Stimulated activated CD4-positive, alpha-beta T cell treated with anti-CD3 and anti-CD28 coated beads, Interleukin-1b, Interleukin-23, amount 100 ng/mL, for 1 hour (primary cell): ENCODE measurements at places on chromosomes 11 and 22.

GRCh38 chr11:86784241-86784681 lies 16.1 kb upstream of the PRSS23 start:
- no peak for DNase-seq

GRCh38 chr11:34091825-34092224 lies 13.6 kb upstream of the NAT10 start:
- no peak for DNase-seq

DNA sequence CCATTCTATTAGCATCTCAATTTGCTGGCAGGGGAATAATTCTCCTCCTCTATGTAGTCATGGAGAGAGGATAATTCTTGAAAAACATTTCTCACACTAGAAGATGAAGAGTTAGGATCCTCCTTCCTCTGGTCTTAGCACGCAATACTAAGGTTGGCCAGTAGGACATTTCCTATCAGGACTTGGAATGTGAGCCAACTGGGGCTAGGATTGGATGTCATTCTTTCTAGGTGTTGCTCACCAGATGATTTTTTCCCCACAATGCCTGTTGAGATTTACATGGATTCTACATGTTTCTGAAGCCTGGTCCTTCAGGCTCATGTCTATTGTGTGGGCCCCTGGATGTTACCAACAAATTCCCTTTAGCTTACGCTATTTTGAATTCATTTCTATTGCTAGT lies 28.0 kb downstream of the SLN start:
- no peak for DNase-seq

- DNase-seq, result no peak
Observed at GRCh38 chr11:126793596-126793995, 207.0 kb downstream of the KIRREL3 start.

GRCh38 chr22:35697142-35697541 lies 20.5 kb upstream of the APOL5 start:
- no peak for DNase-seq

DNA sequence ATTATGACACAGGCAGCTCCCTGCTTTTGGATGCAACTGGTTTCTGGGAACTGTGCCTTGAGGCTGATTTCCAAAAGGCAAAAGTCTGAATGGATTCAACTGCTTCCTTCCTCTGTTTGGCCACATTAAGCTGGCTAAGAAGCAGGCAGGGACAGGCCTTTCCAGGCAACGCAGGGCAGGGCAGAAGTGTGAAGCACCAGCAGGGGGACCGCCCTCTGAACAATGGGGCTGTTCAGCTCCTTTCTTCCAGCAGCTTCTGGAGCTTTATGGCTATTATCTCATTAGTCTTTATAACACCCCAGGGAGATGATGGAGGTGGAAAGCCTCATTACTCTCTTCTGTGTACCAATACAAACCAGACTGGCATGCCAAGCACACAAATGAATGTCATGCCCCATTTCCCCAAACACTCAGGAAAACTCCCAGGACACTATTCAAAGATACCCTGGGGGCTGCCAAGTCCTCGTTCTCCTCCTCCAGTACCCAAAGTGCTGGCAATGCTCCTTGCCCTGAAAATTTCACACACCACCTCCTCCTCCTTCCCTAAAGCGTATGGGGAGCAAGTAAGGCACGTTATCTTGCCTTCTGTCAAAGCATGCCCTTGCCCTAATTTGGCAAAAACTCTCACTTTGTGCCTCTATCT lies 21.3 kb downstream of the MORC2 start:
- no peak for DNase-seq

GRCh38 chr11:17772704-17773600 lies 38.4 kb downstream of the KCNC1 start:
- DNase-seq, result no peak

- DNase-seq, result no peak
Observed at GRCh38 chr11:130439160-130439519, 9.3 kb upstream of the ADAMTS15 start.

GRCh38 chr11:102576350-102576749 lies 45.8 kb upstream of the MMP7 start:
- no peak for DNase-seq

DNA sequence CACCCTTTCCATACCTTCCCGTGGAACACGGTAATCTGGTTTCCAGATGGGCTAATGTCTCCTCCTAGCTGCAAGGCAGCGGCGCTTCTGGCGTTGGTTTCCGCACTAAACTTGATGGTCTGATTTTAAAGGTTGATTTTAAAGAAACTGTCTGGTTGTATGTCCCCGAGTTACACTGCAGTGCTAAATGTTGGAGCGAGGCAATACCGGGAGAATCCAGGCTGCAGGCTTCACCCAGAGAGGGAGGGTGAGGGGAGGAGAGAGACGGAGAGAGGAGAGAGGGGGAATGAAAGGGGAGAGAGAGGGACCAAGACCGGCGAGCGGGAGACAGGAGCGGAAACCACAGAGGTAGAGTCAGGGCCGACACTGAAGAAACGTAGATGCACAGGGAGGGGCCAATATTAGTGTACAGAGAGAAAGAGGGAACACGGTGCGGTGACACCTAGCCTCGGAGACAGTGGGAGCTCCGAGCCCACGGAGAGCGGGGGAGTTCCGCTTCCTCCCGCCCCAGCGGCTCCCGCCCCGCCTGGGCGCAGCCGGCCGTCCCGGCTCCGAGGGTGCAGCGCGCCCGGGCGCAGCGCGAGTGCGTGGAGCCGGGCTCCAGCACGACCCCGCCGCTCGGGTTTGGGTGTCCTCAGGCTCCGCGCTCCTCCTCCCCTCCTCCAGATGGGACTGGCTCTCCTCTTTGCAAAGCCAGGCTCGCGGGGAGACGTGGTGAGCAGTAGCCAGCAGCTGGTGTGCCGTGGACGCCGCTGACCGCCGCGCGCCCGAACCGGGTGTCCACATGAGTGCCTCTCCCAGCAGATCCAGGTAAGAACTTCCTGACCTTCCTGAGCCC lies 71.9 kb upstream of the GRAMD1B start:
- DNase-seq, result no peak

DNA sequence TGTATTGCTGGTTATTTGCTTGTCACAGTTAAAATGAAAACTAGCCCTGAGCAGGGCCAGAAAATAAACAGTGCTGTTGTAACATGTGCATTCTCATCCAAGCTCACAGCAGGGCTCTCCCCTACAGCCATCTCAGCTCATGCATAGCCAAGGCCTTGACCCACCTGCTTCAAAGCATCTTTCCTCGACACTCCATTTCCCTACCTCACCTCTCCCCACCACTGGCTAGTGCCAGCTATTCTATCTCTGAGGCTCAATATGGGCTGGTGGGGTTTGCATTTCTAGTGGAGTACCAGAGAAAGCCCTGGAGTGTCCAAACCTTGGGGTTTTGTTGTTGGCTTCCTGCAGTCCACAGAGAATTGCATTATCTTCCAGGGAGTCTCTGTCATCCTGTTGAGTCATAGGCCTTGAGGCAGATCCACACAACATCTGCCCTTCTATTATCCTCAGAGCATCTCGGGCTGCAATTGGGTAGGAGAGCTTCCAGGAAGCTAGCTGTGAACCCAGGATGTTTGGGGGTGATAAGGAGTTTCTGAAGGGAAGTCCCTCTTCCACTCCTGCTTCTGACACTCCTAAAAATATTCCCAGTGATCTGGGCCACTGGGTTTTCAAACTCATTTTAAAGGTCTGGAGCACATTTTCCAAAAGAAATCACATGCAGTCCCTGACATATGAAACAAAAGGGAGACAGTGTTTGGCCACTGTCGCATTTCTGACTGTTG lies 36.1 kb upstream of the AMOTL1 start:
- no peak for DNase-seq

GRCh38 chr11:97157221-97157740 lies 767.5 kb downstream of the JRKL start:
- DNase-seq, result no peak

- DNase-seq, result no peak
Observed at GRCh38 chr11:104891135-104891534, 7.1 kb downstream of the CASP12 start.

- no peak for DNase-seq
Observed at GRCh38 chr11:68325907-68326220, 13.5 kb downstream of the LRP5 start.

DNA sequence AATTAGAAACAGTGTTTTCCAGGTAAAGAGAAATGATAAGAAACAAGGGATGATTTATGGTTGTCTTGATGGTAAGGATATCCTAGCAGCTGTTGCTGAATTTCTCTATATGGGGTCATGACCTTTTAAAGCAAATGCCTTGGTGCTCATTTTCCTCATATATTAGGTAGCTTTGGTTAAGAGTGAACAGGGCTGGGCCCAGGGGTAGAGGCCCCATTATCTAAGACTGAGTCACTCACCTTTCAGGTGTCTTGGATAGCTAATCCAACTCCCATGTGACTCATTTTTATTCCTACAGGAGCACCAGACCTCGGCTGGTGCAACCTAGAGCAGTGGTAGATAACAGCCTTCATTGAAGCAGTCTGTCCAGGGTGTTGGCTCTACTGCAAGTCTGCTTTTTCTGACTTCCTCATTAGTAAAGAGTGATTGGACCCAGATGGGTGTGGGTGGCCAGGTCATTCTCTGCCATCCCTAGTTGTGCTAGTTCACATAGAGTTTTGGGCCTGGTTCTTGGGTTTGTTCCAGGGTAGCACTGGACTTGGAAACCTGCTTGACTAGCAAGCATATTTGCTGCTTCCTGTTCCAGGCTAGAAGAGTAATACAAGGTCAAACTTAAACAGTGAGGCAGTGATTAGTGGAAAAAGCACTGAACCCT lies 37.4 kb downstream of the CTNND1 start:
- DNase-seq, result no peak

DNA sequence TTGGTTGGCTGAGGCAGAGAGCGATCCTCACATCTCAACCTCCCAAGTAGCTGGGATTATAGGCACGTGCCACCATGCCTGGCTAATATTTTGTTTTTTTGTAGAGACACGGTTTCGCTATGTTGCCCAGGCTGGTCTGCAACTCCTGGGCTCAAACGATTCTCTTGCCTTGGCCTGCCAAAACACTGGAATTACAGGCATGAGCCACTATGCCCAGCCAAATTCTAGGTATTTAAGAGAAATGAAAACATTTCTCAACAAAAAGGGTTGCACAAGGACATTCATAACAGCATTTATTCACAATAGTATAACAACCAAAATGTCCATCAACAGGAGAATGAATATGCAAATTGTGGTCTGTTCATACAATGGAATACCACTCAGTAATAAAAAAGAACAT lies 31.7 kb upstream of the RBX1 start:
- no peak for DNase-seq

DNA sequence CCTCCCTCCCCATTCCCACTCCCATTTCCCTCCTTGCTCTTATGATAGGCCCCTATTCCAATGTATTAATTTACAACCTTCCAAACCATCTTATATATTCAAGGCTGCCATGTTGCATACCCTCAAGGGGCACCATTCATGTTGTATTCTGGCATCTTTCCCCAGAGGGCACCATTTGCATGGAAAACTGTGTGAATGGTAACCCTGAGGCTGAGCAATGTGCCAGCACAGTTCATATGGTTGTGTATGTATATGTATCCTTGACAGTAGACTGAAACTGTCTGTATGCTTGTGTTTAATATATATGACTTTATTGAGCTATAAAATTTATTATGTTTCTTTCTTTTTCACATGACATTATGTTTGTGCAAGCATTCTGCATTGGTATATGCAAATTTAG lies 7.3 kb downstream of the RASSF10 start:
- DNase-seq, result no peak

DNA sequence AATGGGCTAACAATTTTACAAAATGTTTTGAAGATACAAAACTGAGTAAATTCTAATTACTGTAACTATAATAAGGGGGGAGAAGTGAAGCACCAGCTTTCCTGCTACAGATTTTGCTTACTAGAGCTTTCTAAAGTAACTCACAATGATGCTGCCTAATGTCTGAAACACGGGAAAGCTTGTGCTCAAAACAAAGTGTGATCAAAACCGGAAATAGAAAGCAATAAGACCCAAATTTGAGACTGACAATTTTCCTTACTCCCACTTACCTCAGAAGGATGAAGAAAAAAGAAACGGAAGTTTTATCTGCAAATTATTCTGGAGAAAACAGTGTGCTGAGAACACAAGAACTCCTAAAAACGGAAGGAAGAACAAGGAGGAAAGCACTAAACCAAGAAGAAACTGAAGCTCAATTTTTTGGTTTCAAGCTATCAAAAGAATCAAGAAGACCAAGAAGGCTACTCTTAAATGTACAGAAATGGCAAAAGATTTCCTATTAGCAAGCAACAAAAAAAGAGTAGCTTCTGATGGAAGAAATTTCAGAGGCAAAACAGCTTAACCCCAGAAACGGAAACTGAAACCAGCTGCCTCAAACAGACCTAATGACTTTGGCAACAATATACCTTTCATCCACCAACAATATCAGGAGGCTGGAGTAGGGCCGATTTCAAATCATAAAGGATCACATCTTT lies 33.4 kb downstream of the AMBRA1 start:
- DNase-seq, result no peak

- no peak for DNase-seq
Observed at GRCh38 chr22:25365491-25366261, 146.2 kb downstream of the CRYBB2 start.

DNA sequence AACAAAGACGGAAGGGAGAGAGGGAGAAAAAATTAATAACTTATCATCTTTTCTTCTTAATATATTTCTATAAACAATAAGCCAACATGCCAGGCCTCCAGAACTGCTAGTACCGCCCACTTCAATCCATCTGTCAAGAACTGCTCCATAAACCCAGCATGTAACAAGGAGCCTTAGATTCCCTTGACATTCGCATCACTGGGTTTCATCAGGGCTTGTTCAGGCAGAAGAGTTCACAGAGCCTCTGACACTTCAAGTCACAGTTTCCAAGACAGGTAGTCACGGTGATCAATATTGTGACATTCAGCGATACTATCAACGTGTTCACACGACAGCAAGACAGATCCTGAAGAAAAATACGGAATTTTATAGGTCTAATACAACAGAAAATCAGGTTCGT lies 61.7 kb downstream of the LARGE2 start:
- no peak for DNase-seq

DNA sequence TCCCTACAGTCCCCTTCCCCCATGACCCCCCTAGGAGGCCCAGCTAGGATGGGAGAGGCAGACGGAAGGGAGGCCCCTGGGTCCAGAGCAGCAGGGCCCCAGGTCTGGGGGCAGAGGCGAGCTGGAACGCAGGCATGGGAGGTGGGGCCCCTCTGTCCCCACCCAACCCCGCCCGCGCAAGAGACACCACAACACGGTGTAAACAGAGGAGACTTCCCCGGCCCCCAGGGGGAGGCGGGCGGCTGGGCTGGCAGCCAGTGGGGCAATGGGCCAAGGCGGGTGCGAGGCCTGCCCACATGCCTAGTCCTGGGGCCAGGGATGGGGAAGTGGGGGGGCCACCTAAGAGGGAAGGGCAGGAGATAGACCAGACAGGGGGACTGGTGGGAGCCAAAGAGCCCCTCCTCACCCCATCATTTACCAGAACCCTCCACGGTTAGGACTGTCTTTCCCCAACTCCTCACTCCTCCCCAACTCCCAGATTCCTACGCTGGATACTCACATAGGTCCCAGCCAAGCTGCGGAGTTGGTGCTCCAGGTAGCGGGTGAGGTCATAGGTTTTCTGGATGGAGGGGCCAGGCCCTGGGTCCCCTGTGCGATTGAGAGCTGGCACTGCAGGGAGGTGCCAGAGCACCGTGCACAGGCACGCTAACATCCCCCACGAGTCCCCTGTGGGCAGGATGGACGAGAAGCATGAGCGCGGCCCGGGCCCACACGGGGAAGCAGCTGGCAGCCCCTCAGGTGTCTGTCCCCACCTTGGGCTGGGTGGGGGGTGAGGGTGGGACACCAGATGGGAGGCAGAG lies 6.2 kb downstream of the CLCF1 start:
- DNase-seq, result no peak

GRCh38 chr11:125190566-125190965 lies 26.0 kb downstream of the PKNOX2 start:
- DNase-seq, result no peak
